ENCODE measurements at places on chromosomes 3 and 15.

DNA sequence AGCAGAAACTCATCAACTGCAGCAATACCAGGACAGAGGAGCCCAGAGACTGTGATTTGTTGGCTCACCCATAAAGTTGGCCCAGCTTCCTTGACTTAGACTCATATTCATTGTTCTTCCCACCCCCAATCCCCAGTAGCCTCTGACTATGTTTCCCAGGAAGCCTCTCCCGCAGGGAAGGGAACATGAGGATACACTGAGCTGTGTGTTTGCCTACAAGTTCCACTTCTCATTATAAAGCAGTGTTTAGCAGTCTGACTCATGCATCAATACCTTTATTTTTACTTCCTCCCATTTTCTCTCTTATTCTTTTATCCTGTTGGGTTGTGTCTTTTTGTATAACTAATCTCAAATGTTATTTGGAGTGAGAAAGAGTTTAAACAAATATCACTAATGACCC is 111.6 kb upstream of the PHLDB2 start:
- no peak for DNase-seq

- no peak for DNase-seq
Measured at GRCh38 chr3:115651087-115651486, 27.8 kb downstream of the GAP43 start.

DNA sequence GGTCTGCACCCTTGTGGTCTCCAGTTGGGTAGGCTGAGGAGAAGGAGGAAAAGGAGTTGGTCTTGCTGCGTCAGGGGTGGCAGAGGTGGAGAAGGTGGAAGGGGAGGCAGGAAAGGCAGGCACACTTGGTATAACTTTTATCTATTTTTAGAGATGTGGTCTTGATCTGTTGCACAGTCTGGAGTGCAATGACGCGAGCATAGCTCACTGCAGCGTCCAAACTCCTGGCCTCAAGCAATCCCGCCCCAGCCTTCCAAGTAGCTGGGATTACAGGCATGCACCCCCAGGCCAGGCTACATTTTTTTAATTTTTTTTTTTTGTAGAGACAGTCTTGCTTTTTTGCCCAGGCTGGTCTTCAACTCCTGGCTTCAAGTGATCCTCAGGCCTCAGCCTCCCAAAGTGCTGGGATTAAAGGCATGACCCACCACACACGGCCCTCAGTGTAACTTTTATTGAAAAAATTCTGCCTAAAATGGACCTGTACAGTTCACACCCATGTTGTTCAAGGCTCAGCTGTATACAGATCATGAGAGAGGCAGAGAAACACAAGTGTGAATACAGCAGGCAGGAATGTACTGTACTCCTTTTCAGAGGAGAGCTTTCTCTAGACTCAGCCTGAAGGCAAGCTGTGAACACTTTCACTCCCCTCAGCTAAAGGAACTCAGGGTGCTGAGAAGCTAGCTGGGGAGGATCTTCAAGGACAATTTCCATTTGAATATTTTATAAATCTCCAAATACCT is 2.1 kb upstream of the RHOV start:
- no peak for DNase-seq

DNA sequence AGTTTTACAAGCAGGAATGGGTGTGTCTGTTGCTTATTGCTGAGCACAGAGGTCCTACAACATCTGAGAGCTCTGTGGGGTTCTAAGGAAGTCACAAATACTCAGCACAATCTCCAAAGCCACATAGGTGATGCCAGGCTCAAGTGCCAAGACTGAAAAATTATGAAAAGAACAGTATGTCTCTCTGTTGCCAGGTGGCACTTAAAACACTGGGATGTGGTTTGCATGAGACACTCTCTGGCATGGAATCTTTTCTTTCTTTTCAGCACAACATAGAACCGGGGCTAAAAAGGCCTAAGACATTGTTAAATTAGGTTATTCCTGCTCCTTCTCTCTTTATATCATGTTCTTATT is 127.3 kb upstream of the PRICKLE2 start:
- DNase-seq: no peak

GRCh38 chr3:162538491-162538890 is 1041.9 kb downstream of the OTOL1 start:
- no peak for DNase-seq

- no peak for DNase-seq
Measured at GRCh38 chr3:8128686-8129085, 372.9 kb upstream of the LMCD1 start.

DNA sequence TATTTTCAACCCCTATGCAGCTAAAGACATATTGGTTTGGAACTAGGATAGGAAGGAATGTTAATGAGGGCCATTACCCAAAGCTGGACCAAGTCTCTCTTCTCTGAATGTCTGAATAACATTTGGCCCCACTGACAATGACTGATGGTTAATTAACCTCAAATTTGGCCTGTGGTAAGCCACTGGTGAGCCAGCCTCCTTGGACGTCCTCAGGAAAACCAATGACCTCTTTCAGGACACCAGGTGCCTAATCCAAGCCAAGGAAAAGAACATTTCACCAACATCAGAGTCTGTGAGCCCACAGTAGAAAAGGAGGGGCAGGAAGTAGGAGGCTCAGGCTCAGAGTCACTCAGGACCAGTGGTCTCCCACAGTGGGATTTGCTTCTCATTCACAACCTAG is 56.4 kb upstream of the ETV5 start:
- no peak for DNase-seq

DNA sequence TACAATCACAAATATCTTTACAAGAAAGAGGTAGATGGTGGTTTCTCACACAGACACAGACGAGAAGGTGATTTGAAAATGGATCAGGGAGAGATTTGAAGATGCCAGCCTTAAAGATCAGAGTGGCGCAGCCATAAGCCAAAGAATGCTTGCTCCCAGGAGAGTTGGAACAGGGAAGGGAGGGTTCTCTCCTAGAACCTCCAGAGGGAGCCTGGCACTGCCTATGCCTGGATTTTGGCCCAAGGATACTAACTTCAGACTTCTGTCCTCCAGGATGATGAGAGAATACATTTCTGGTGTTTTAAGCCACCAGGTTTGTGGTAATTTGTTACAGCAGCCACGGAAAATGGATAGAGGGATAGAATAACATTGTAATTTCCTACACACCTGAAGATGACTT is 279.1 kb downstream of the FAM43A start:
- DNase-seq: no peak

DNA sequence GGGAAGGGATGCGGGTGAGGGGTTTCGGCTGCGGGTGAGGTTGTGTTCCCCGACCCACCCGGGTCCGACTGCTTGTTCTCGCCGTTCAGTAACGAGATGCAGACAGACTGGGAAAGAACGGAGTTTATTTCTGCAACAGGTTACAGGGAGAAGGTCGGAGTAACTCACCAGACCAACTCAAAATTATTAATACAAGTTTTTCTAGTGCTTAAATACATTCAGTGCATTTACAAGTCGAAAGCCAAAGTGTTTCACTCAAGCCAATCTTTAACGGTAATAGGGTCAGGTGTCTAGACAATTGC is 492 bp upstream of the HIGD1A start:
- no peak for DNase-seq

- DNase-seq: no peak
Measured at GRCh38 chr3:161386991-161387770, 15.9 kb upstream of the SPTSSB start.

DNA sequence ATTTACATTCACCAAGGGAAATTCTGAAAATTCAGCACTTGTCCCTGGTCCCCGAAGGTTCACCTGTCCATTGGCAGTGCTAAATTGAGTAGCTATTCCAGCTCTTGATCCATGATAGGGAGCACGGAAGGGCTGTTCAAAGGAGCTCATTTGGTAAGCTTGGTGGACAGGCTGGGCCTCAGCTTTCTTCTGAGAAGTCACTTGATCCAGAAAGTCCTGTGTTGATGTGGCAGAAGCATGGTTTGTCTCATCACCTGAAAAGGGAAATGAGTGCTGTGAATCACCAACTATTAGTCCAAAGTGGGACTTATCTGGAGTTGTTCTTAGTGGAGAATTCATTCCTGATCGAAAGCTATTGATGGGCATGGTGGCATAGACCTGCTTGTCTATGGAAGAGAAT is 19.9 kb upstream of the SLC12A8 start:
- no peak for DNase-seq

DNA sequence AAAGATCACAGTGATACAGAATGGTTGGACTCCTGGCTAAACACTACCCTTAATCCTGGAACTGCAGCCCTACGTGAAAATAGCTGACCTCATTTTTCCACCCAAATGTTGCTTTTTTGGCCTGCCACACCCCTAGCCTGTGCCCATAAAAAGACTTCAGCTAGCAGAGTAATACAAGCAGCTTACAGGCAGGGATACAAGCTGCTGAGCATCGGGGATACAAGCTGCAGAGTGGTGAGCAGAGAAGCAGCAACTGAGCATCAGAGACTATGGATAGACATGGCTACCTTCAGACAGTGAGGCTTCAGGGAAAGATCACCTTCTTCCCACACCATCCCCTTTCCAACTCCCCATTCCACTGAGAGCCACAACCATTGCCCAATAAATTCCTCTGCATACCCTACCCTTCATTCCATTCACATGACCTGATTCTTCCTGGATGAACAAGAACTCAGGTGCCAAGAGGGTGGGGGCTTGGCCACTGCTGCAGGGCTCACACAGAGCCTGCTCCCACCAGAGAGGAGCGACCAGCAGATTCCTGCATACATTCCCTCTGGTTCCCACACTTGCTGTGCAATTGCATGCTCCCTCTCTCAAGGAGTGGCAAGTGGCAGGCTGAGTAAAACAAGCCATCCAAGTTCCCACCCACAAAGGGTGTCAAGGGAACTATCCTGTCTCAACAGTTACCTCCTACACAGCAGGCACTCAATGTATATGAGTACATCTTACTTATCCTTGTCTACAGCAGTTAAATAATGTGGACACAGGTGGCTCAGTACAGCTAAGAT is 217.5 kb downstream of the ALCAM start:
- no peak for DNase-seq

GRCh38 chr15:73985101-73985873 is 6.8 kb downstream of the STOML1 start:
- peak; percentile 50 for DNase-seq

GRCh38 chr15:26635614-26636013 is 137.3 kb downstream of the GABRB3 start:
- no peak for DNase-seq

- no peak for DNase-seq
Measured at GRCh38 chr15:44710236-44711095, 657 bp downstream of the PATL2 start.

DNA sequence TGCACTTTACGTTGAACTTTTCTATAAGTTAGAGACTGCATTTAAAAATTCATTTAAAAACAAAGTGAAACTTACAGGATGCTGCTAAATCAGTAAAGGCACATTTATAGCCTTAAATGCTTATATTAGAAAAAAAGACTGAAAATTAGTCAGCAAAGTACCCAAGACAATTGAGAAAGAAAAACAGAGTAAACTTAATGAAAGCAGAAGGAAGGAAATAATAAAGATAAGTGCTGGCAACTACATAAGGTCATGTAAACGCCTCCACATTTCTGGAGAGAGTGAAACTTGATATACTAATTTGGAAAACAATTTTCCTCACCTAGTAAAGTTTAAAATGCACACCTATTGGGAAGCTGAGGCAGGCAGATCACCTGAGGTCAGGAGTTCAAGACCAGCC is 58.2 kb upstream of the ACAN start:
- DNase-seq: no peak

DNA sequence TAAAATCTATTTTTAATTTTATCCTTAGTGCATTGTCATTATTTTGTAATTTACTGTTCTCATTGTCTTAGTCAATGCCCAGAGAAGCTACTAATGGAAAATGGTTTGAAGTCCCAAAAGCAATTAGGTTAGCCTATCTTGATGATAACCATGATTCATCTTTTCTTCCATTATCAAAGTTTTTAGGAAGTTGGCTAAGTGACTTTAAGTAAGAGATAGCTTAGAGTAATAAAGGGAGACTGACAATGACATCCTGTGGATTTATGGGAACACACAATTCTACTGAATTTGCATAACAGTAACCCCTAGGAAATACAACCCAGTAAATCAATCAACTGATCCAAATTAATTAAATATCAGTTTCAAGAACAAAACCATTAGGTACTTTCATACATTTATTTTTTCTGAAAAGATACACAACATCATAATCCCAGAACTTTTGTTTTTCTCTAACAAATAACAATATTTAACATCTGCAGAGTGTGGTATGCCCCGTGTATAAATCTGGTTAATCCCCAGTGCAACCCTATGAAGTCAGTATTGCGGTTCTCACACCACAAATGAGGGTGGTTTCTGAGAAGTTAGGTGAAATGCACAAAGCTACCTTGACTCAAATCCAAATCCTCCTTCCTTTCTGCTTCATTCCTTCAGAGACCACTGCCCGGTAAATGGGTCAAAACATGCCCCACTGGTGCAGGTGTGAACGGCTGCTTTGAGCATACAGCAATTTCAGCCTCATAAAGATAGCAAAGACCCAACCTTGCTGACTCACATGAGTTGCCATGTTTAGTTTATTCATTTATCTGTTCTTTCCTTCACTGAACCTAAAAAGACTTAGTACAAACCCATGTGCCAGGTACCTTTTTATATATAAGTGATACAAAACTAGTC is 202.1 kb downstream of the TBL1XR1 start:
- no peak for DNase-seq

DNA sequence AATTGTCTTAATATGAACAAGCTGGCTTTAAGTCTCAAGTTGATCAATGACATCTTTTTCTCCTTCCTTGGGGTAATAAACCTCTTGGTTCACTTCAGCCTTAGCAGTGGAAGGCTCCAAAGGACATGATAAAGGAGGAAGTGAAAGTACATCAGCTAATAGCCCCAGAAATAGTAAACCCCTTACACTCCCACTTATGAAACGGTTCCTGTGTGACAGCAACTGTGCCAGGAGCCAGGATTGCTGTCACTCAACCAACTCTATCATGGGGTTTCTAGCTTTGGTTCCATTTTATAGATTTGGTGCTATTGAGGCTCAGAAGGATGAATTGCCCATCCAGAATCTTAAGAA is 216.7 kb downstream of the ABHD5 start:
- DNase-seq: no peak

- no peak for DNase-seq
Measured at GRCh38 chr3:184541886-184542562, 19.6 kb upstream of the EPHB3 start.

- no peak for DNase-seq
Measured at GRCh38 chr3:18382760-18383369, 42.3 kb downstream of the SATB1 start.

DNA sequence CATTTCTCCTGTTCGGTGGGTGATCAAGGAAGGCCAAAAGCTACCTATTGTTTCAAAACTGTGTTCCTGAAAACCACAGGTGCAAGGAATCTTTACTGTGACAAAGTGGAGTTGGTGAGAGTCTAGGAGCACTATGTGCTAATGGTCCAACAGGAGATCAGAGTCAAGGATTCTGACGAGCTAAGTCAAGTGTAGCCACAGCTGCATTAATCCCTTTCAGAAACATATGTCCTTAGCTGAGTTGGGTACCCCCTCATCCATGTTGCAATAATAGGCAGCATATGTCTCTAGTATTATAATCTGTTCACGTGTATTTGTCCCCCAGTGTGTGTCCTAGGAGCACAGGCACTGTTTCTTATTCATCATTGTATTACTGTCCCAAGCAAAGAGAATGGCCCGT is 1.7 kb downstream of the VPS39 start:
- DNase-seq: no peak

All from adrenal gland (tissue), 19 donors.